NCI-H510A (cell line): ENCODE measurements at places on chromosomes 3 and 15.

DNA sequence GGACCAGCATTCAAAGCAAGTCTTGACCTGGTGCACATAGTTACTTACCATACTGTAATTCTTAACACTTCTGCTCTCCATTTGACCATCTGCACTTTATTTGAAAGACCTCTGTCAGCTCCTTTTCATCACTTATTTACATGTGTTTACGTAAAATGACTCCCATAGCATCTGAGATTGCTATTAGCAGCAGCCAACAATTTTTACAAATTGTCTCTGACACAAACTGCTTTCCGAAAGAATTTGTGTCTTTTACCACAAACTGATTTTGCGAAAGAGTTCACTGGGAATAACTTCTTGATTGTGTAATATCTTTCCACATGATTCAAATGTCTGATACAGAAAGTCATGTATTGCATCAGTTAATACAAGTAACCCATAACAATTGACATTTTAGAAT lies 144.1 kb upstream of the PEX5L start:
- no peak for DNase-seq

DNA sequence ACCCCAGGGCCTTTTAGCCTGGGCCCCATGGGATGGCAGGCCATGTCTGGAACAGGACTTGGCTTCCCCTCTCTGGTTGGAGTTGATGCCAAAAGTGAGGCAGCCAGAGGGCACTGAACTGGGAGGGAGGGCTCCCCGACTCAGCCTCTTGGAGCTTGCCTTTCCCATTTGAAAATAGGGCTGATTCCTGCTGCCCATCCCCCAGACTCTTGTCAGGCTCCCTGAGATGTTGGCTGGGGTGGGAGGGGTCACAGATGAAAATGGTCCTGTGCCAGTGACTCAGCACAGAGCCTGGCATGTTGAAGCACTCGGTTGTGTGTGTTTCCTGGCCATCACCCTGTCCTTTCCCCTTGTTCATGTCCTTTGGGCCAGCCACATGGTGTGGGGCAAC lies 6.6 kb downstream of the PPCDC start:
- no peak for DNase-seq

GRCh38 chr3:72224804-72225509 lies 440.0 kb upstream of the PROK2 start:
- no peak for DNase-seq

DNA sequence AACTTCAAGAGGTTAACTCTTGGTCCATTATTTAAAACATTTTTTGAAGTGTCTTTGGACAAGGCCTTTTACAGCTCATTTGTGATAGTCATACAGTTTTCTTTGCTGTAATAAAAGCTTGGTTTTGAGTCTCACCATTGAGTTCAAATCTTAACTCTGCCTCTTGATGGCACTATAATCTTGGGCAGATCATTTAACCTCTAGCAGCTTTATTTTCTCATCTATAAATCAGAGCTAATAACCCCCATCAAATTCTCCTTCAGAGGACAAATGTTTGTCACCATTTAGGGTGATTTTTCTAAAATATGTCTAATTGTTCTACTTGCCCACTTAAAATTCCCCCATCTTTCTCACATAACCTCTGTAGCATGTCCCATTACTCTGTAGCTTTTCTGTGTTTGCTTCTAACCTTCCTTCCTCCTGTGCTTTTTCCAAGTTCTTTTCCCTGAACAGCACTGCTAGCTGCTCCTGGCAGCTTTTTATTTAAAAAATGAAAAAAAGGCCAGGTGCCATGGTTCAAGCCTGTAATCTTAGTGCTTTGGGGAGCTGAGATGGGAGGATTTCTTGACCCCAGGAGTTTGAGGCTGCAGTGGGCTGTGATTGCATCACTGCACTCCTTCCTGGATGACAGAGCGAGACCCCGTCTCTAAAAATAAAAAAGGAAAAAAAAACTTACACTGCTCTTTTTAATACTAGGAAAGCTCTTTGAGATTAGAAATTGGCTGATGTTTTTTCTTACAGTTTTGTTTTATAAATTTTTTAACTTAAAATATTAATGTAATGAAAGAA lies 28.5 kb downstream of the UBE2E1 start:
- DNase-seq = no peak

DNA sequence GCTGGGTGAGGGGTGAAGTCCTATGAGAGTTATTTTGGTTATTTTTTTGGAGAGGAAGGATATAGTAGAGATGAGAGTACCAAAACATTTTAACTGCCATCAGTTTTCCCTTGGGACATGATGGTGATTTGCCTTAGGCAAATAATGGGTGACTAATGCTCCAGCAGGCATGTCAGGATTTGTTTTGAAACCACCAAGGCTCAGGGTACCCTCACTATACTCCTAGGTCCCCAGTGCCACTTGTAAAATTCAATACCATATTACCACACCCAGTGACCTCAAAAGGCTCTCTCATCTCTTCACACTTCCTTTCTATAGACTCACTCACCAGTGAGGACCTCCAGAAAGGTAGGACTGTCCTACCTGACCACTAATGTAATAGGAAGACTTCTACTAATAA lies 83.6 kb downstream of the WDR72 start:
- no peak for DNase-seq

DNA sequence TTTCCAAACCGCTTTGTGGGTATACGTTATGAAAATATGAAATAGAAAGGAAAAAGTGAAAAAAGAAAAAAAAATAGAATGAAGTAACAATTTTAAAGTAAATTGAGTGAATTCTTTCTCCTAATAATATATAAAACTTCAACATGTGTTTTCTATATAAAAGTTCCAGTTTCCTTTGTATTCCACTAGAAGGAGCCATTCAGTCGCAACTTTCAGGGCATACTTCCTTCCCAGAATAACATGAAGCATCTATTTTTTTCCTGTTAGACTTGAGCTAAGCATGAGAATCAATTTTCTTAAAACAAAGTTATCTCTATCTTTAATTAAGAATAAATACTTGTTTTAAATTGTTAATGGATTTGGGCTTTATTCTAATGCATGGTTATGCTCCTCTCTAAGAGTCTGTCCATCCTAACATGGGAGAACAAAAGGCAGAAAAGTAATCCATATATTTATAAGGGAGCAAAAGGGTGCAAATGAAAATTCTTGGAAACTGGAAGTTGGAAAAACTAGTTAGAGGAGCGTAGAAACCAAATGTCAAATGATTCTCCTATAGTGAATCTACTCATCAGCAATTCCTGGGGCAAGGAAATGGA lies 16.0 kb upstream of the VGLL3 start:
- no peak for DNase-seq

GRCh38 chr3:37029516-37030163 lies 36.3 kb downstream of the MLH1 start:
- no peak for DNase-seq
